ENCODE measurements at places on chromosomes 5 and 9. TPM values are rescaled to one million over a fixed set of nuclear protein-coding genes. Genes with fewer than 3 reads are reported as not detected.

Gene AFAP1L1
- 1.5 TPM for polyA plus RNA-seq

Gene SNX30
- polyA plus RNA-seq, result 4.0 TPM

Gene CXCL14
- 36.3 TPM for polyA plus RNA-seq

Gene ADGRD2
- not detected for polyA plus RNA-seq

Gene CCDC180
- 2.1 TPM for polyA plus RNA-seq

Gene WDR38
- not detected for polyA plus RNA-seq

Gene GDNF
- polyA plus RNA-seq, result 0.92 TPM

Gene ANKRD33B
- 0.58 TPM for polyA plus RNA-seq

Gene SCGB3A2
- polyA plus RNA-seq, result not detected

Gene NRARP
- 2.7 TPM for polyA plus RNA-seq

Gene GGTA1
- polyA plus RNA-seq, result 14.2 TPM

Gene SEMA5A
- 0.76 TPM for polyA plus RNA-seq

Gene FASTKD3
- 9.9 TPM for polyA plus RNA-seq

Gene LRRC70
- polyA plus RNA-seq, result 2.9 TPM

Gene DBH
- not detected for polyA plus RNA-seq

Gene CLIC3
- 4.3 TPM for polyA plus RNA-seq

Gene CTSL
- polyA plus RNA-seq, result 46.6 TPM

Gene TNFSF8
- polyA plus RNA-seq, result 0.40 TPM

Gene RORB
- 0.92 TPM for polyA plus RNA-seq

Gene CTXN3
- not detected for polyA plus RNA-seq

Gene N4BP3
- 3.8 TPM for polyA plus RNA-seq

Gene ISL1
- polyA plus RNA-seq, result 7.9 TPM

Gene PCDHGA9
- polyA plus RNA-seq, result 0.13 TPM
